ENCODE measurements at places on chromosomes 2 and 18.

- peaks cover under 1% of the 10 kb centered on the region for H3K27me3 ChIP-seq
- DNase-seq = no peak
- no peak overlapping the region for H3K4me3 ChIP-seq
- no peaks in the 10 kb centered on the region for H3K4me1 ChIP-seq
- H3K36me3 ChIP-seq = no peaks in the 10 kb centered on the region
Observed at GRCh38 chr18:55064760-55065159, 105.5 kb upstream of the CCDC68 start.

DNA sequence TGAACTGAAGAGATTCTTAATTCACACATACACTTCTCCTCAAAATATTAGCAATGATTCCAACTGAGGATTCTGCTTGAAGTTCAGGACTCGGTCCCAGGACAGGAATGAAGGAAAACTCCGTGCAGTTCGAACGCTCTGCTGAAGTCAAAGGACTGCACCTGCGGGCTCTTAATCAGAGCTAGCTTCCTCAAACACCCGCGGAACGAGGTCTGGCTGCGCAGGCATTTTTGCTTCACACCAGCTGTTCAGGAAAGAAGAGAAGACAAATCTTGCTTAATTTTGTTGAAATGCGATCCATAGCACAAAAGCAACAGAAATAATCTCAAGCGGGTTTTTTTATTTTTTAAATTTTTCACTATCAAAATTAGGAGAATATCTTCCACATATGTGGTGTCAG is 175.6 kb downstream of the LAMA1 start:
- no peaks in the 10 kb centered on the region for H3K4me1 ChIP-seq
- no peak overlapping the region for H3K27ac ChIP-seq
- H3K36me3 ChIP-seq = no peaks in the 10 kb centered on the region
- no peak overlapping the region for H3K4me3 ChIP-seq
- no peak for DNase-seq

DNA sequence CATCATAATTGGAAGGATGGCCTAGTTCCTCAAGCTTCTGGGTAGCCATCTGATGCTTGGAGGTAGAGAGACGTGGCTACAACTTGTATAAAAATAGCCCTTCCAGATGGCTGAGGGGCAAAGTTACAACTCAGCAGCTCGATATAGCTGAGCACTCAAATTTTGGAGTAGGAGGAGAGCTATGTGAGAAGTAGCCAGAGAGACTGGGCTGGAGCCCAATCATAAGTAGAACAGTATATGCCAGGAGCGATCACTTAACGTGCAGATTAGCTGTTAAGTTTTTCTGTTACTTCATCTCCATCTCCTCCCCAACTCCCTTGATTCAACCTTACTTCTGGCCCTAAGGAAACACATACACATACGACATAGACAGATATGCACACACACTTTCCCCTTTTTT is 28.8 kb downstream of the CNRIP1 start:
- DNase-seq = no peak
- H3K36me3 ChIP-seq = peaks cover 10% of the 10 kb centered on the region
- H3K27ac ChIP-seq = no peak overlapping the region
- no peaks in the 10 kb centered on the region for H3K27me3 ChIP-seq
- H3K4me1 ChIP-seq = no peaks in the 10 kb centered on the region
- H3K4me3 ChIP-seq = no peak overlapping the region

DNA sequence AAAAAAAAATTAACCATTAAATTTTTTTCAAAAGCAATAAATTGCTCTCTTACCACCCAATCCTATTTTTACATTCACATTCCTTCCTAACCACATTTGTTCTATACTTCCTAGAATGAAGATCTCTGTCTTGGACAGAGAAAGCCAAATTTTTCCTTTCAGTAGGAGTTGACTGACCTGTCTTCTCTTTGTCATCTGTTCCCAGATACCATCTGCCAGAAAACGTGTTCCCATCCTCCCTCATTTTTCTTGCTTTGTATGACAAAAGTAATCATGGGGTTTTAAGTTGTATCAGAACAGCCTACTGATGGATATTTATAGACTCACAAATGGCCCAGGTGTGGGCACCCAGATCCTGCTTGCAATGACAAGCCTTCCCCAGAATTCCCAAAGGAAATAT is 182.1 kb downstream of the CYP26B1 start:
- H3K27me3 ChIP-seq = peaks cover 68% of the 10 kb centered on the region
- DNase-seq = no peak
- H3K4me1 ChIP-seq = no peaks in the 10 kb centered on the region
- no peak overlapping the region for H3K27ac ChIP-seq
- H3K4me3 ChIP-seq = no peak overlapping the region

DNA sequence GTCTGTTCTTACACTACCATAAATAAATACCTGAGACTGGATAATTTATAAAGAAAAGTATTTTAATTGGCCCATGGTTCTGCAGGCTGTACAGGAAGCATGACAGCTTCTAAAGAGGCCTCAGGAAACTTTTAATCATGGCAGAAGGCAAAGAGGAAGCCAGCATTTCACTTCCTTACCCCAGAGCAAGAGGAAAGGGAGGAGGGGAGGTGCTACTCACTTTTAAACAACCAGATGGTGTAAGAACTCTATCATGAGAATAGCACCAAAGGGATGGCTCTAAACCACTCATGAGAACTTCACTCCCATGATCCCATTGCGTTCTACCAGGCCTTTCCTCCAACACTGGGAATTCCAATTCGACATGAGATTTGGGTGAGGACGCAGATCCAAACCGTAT is 344.4 kb upstream of the SLC39A10 start:
- no peak overlapping the region for H3K27ac ChIP-seq
- H3K36me3 ChIP-seq = no peaks in the 10 kb centered on the region
- DNase-seq = no peak
- no peaks in the 10 kb centered on the region for H3K27me3 ChIP-seq
- no peaks in the 10 kb centered on the region for H3K4me1 ChIP-seq
- no peak overlapping the region for H3K4me3 ChIP-seq

GRCh38 chr2:36392571-36393255 is 37.1 kb downstream of the CRIM1 start:
- H3K4me1 ChIP-seq = peaks cover 10% of the 10 kb centered on the region
- H3K27ac ChIP-seq = no peak overlapping the region
- no peak overlapping the region for H3K4me3 ChIP-seq
- no peaks in the 10 kb centered on the region for H3K27me3 ChIP-seq

DNA sequence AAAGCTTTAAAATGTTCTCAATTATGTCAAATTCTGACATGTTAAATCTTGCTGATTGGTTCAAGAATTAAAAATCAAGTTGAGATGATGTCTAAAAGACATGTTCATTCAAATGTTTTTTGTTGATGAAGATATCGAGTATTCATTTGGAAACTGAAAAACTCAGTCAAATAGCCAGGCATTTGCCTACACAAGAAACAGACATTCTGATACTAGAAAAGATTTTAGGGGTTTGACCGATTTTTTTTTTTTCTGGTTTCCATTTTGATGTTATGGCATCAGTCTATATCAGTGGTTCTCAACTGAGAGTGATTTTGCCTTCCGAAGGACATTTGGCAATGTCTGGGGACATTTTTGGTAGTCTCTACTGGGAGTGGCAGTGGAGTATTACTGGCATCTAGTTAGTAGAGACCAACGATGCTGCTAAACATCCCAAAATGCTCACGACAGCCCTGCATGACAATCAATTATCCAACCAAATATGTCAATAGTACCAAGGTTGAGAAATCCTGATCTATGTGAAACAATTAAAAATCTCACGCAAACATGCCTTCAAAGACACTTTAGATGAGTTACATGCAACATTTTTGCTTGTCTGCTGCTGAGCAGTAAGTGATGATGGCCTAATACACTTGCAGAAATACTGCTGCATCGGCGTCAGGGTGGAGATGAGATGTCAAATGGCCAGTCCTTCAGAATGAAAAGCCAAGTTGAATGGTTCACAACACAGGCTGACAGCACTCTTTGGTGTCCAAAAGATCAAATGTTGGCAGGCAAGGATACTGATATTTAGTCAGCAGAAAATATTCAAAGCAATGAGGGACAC is 12.5 kb downstream of the RASGRP3 start:
- no peaks in the 10 kb centered on the region for H3K27me3 ChIP-seq
- H3K4me3 ChIP-seq = no peak overlapping the region
- no peak overlapping the region for H3K27ac ChIP-seq
- H3K4me1 ChIP-seq = peaks cover 2% of the 10 kb centered on the region

DNA sequence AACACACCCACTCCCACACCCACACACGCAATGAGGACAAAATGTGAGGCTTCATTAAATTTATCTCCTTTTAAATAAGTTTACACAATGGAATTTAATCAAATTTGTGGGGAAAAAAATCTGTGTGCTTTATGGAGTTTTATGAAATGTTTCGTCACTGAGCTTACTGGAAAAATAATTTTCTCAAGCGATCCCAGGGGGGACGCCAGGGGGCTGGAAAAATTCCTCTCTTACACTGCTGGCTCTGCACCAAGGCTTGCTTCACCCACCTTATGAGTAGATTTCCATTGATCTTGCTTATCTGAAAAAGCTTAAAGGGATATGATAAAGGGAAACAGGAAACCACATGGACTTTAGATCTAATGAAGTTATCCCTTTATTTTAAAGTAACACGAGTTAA is 95.5 kb downstream of the CABYR start:
- no peaks in the 10 kb centered on the region for H3K36me3 ChIP-seq
- no peak for DNase-seq

DNA sequence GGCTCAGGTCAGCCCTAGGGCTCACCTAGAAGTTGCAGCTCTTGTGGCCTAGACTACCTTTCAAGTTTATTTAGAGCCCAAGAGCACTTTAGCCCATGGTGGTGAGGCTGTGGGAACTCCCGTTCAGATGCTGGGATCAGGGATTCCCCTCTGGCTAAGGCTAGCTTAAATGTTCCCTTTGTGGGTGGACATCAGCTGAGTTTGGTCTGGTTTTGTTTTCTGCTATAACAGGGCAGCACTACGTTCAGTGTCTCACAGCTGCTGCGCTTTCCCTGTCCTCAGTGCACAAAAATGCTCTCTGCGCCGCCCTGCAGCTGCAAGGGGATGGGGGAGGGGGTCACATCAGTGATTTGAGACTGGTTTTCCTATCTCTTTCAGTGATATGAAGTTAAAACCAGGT is 170.5 kb upstream of the KCNJ3 start:
- H3K36me3 ChIP-seq = no peaks in the 10 kb centered on the region
- DNase-seq = no peak
- no peak overlapping the region for H3K4me3 ChIP-seq
- no peaks in the 10 kb centered on the region for H3K27me3 ChIP-seq
- H3K4me1 ChIP-seq = no peaks in the 10 kb centered on the region

GRCh38 chr2:232415736-232416520 is 9.3 kb downstream of the ALPG start:
- peaks cover 20% of the 10 kb centered on the region for H3K4me1 ChIP-seq
- H3K36me3 ChIP-seq = no peaks in the 10 kb centered on the region
- no peak overlapping the region for H3K4me3 ChIP-seq
- H3K27me3 ChIP-seq = peaks cover 72% of the 10 kb centered on the region
- DNase-seq = no peak

- no peak for DNase-seq
- H3K27me3 ChIP-seq = no peaks in the 10 kb centered on the region
- peaks cover 30% of the 10 kb centered on the region for H3K36me3 ChIP-seq
- H3K4me1 ChIP-seq = peaks cover 3% of the 10 kb centered on the region
Observed at GRCh38 chr18:59464486-59464885, 105.4 kb upstream of the LMAN1 start.

DNA sequence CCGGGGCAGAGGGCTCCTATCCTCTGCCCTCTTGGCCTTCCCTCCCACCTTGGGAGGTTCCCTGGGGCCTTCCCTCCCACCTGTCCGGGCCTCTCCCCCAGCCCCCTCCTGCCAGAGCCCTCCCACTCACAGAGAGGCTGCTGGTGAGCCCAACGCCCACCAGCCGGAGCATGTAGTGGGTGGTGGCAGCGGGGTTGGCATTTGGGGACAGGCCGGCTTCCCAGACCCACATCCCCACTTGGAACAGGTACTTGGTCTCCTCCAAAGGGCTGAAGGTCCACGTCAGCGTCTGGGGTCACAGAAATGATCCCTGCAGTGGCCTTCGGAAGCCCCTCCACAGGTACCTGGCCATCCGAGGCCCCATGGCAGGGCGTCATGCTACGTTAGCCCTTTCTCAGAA is 19.3 kb downstream of the CFAP65 start:
- H3K36me3 ChIP-seq = no peaks in the 10 kb centered on the region
- H3K4me1 ChIP-seq = no peaks in the 10 kb centered on the region
- DNase-seq = no peak

DNA sequence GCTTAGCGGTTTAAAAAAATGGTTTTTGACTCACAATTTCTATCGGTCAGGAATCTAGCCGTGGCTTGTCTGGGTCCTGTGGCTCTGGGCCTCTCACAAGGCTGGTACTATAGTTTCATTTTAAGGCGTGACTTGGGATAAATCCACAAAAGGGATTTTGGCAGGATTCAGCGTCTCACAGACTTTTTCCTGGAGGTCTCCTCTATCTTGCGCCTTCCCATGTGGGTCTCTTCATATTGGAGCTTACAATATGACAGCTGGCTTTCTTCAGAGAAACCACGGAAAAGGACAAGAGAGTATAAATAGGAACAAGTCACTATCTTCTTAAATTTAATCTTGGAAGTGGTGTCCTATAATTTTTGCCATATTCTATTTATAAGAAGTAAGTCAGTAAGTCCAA is 250.5 kb downstream of the DSC3 start:
- H3K36me3 ChIP-seq = no peaks in the 10 kb centered on the region
- no peak overlapping the region for H3K4me3 ChIP-seq
- DNase-seq = no peak

DNA sequence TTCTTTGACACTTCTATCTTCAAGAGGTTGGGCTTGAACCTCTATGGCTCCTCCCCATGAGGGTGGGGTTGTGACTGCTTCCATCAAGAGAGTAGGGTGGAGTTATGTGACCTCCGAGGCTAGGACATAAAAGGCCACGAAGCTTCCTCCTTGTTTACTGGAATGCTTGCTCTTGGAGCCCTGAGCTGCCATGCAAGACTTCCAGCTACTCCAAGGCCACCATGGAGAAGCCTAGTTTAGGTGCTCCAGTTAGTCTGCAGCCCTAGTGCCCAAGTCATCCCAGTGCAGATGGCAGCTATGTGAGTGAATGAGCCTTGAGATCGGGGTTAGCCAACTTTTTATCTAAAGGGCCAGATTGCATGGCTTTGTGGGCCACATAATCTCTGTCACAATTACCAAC is 2.4 kb upstream of the MERTK start:
- H3K27me3 ChIP-seq = no peaks in the 10 kb centered on the region
- H3K27ac ChIP-seq = no peak overlapping the region
- H3K4me1 ChIP-seq = peaks cover 8% of the 10 kb centered on the region
- no peak overlapping the region for H3K4me3 ChIP-seq

DNA sequence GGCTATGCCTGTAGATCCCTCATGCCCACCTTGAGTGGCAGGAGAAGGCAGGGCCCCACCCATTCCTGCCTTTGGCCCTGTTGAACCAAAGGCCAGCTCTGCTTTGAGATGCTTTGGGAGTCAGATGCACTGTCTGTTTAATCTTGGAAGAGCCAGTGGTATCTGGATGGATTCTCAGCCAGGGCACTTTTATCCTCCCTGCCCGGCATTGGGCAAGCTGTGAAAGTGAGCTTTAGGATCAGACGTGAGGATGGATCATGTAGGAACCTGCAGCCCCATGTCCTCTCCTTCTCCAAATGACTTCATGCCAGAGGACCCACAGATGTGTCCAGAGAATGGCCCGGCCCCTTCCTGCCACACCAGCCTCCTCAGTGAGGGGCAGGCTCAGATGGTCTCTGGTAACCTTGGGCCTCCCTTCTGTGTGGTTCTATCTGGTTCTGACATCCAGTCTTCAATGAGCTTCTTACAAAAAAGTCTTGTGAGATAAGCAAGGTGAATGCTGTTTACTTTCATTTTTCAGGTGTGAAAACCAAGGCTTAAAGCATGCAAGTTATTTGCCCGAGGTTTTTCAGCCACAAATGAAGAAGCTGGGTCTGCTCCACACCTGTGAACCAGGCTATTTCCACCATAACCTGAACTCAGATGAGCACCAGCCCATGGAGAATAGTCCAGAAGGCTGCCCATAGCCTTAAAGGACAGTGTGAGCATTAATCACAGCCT is 123.8 kb downstream of the KCTD1 start:
- peaks cover 4% of the 10 kb centered on the region for H3K4me1 ChIP-seq
- no peak overlapping the region for H3K4me3 ChIP-seq
- H3K27me3 ChIP-seq = no peaks in the 10 kb centered on the region
- H3K36me3 ChIP-seq = no peaks in the 10 kb centered on the region
- no peak overlapping the region for H3K27ac ChIP-seq
